ENCODE measurements at places on chromosomes 12 and 14.
A peak's percentile ranks its signal among the peaks of the same experiment; 100 is the strongest.

GRCh38 chr12:46659032-46659650 lies 166.7 kb downstream of the SLC38A4 start:
- DNase-seq, result no peak

DNA sequence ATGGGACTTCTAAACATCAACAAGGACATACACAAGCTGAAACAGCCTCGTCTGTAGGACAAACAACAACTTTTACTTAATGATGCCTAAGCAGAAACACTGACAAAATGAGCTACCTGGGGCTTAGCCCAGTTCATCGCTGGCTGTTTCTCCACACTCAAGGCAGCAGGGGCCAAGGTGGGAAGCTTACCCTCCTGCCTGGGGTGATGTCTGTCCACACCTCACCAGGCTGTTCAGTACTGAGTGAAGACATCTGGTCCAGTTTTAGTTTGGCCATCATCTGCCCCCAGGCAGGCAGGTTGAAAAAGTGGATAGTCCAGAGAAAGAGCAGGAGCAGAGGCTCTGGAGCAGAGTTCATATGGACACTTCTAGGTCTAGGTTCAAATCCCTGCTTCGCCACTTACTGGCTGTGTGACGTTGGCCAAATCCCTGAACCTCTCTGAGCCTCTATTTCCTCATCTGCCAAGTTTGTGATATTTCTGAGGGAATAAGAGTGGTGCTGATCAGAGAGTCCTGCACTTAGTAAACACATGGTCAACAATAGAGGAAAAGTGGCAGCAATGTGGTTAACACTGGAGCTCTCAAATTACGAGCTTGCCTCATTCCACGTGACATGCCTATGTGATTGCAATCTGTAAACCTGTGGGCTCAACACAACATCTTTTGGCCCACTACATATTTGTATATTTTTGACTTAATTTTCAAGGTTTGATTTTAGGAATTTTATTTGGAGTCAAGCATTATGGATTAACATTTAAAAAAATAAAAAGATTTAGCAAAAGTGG lies 720.1 kb upstream of the TMEM132C start:
- no peak for DNase-seq

- no peak for DNase-seq
These were observed 812.8 kb downstream of the C12orf50 start for GRCh38 chr12:87216436-87216835.

GRCh38 chr12:12007001-12007712 lies 63.6 kb upstream of the BCL2L14 start:
- peak; percentile 92 for DNase-seq

DNA sequence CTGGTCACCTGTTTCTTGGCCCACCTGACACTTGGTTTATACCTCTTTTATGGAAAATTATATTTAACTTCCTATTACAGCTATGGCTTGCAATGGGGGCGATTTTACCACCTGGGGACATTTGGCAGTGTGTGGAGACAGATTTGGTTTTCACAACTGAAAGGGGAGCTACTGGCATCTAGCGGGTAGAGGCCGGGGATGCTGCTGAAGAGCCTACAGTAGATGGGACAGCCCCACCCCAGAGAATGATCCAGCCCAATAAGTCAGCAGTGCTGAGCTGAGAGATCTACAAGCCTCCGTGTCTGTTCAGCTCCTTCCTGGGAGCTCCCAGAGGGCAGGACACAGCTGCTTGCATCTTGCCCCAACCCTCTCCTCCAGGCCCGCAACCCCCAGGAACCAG lies 302.8 kb downstream of the CACNA1C start:
- no peak for DNase-seq

DNA sequence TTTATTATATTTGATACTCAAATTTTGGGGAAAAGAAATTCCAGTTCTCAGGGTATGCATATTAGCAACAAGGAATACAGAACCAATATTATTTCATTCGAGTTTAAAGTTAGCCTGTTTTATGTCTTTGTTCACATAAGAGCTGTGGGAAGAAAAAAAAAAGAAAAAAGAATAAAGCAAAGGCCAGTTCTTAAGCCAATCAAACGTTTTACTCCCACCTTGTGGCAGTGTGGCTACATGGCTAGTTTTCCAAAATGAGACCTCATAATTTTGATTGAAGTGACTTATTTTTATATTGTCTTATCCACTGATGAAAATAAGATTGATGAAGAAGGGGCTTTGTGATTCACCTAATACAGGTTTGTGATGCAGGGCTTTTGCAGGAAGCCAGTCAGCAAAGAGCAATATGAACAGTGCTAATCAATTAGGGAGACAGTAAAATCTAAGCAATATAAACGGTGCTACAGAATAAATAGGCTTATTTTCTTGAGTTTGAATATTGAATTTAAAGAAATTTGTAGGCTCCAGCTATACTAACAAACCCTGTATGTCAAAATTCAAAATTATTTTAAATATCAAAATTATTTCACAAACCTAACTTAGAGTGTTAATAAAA lies 624.1 kb upstream of the FOXG1 start:
- no peak for DNase-seq

DNA sequence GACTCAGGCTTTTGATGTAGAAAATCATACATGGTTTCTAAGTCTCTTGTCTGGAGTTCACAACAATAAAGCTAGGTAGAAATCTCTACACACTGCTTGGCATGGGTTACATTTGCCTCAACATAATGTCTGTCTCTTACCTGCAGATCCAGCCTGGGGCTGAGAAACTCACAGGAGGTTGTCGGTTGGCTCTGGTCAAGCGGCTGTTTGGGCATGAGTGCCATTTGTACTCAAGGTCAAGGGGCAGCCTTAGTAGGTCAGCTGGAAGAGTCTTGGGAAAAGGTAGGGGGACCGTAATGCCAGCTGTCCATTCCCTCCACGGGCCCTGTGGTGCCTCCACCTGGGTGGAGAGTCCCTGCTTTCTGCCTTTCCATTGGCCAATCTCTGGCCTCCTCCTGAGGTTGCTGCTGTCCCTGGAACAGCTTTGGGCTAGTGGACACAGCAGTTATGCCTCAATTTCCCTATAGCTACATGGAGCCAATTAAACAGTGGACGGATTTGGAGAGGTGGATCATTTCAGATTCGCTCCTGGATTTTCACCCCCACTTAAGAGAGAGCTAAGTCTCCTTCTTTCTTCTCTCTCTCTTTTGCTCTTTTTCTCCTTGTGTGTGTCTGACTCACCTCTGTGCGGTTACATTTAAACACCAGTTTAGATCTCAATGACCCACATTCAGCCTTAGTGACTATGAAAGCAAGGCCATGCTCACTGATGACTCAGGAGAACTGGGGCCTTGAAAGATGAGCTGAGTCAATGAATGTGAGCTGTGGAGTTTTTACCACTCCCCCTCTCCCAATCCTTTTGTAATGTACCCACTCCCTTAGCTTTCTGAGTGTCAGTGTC lies 132.8 kb upstream of the HIF1A start:
- peak; percentile 71 for DNase-seq

GRCh38 chr12:52168019-52168717 lies 23.6 kb downstream of the KRT80 start:
- DNase-seq, result no peak

DNA sequence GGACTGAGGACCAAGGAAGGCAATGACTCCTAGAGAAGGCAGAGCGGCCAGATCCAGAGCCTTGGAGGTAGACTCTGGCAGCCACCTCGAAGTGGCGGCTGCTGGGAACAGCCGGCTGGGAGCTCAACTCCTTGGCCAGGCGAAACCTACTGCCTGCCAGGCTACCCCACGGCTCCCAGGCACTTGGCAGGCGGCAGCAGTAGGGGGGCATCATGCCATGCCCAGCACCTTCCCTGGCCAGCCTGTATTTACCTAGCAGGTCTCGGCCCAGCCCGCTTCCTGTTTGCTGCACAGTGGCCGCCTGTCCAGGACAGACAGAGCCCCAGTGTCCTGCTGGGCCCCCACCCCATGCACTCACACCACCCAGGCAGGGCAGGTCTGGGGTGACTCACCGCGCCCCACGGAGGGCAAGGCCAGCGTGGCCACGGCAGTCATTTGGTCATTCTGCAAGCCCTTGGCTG lies 10.2 kb downstream of the TRPV4 start:
- DNase-seq, result no peak

DNA sequence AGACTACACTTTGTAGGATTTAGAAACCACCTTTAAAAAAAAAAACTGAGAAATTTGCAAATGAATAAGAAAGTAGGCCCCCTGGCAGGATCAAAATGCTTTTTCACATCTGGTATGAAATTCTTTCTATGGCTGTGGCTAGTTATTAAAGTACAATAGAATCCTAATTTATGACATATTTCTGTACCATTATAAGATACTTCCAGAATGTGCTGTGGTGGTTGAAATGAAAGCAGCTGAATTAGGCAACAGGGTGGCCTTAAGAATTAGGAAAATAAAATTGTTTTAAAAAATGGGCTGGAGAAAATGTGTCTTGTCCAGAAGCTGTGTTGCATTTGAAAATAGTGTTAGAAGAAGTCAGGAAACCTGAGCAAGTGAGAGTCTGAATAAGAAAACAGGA lies 85.9 kb upstream of the PDE3A start:
- no peak for DNase-seq

GRCh38 chr12:47014474-47014873 lies 64.9 kb upstream of the PCED1B start:
- no peak for DNase-seq

- DNase-seq, result peak; percentile 77
These were observed 108.3 kb downstream of the CRADD start for GRCh38 chr12:93785249-93786010.

- no peak for DNase-seq
These were observed 144.4 kb downstream of the SEC23A start for GRCh38 chr14:38958589-38958988.

GRCh38 chr14:41872931-41873685 lies 266.4 kb downstream of the LRFN5 start:
- DNase-seq, result no peak

- DNase-seq, result no peak
These were observed 30.3 kb upstream of the GPR68 start for GRCh38 chr14:91274796-91275195.

- no peak for DNase-seq
These were observed 495.4 kb upstream of the SEL1L start for GRCh38 chr14:82029038-82029437.

DNA sequence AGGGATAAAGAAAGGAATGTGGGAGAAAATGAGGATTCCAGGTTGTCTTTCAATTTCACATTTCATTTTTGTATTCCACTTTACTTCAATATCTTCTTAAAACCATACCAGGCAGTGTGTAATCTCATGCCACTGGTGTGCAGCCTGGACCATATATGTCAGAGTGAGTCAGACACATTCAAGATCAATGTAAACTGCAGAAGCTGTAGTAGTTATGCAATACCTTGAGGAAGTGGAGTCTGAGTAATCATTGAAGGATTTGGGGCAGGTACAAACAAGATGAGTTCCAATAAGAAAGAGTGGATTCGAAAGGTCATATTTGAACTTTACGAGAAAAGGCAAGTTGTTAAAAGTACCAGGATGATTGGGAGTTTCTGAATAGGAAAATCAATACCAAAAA lies 14.1 kb downstream of the PLCZ1 start:
- no peak for DNase-seq

- DNase-seq, result no peak
These were observed 49.4 kb downstream of the DYNC1H1 start for GRCh38 chr14:102013669-102014200.

DNA sequence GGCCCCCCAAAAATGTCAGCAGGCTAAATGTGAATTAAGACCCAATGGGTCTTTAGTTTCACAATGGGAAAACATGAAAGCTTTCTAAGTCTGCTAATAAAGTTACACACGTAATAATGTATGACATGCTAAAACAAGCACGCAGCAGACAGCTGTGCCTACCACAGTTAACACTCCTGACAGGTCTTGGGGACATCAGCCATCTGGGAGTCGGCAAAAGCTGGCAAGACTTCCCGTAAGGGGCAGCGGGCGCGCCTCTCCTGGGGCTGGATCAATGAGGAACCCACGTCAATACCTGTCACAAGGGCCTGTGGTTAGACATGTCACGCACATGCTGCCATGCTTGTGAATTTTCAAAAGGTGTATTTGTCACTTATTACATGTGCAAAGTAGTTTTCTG lies 45.0 kb downstream of the ACTN1 start:
- no peak for DNase-seq

GRCh38 chr12:100395811-100396210 lies 38.9 kb downstream of the SLC17A8 start:
- no peak for DNase-seq

DNA sequence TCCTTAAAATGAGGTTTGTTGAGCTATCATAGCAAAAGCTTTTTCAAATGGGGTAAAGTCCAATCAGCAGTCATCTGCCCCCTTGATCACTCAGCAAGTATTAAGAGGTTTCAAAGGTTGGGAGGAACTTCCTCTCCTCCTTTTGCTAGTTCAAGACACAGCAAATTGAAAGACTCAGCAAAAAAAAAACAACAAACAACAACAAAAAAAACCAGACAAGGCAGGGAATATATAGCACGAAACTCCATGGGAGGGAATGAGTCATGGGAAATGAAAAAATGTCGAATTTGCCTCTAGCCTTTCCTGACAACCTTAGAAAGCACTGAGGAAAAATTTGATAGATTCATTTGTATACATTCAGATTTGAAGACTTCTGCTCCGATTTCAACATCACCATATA lies 1.6 kb upstream of the SLC7A8 start:
- no peak for DNase-seq

DNA sequence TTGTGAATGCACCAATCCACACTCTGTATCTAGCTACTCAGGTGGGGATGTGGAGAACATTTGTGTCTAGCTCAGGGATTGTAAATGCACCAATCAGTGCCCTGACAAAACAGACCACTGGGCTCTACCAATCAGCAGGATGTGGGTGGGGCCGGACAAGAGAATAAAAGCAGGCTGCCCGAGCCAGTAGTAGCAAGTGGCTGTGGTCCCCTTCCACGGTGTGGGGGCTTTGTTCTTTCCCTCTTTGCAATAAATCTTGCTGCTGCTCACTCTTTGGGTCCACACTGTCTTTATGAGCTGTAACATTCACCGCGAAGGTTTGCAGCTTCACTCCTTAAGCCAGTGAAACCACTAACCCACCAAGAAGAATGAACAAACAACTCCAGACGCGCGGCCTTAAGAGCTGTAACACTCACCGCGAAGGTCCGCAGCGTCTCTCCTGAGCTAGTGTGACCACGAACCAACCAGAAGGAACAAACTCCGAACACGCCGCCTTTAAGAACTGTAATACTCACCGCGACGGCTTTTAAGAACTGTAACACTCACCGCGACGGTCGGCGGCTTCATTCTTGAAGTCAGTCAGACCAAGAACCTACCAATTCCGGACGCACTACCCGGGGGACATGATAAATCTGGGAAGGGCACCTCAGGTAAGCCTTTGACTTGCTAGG lies 4.6 kb upstream of the LDHB start:
- no peak for DNase-seq

DNA sequence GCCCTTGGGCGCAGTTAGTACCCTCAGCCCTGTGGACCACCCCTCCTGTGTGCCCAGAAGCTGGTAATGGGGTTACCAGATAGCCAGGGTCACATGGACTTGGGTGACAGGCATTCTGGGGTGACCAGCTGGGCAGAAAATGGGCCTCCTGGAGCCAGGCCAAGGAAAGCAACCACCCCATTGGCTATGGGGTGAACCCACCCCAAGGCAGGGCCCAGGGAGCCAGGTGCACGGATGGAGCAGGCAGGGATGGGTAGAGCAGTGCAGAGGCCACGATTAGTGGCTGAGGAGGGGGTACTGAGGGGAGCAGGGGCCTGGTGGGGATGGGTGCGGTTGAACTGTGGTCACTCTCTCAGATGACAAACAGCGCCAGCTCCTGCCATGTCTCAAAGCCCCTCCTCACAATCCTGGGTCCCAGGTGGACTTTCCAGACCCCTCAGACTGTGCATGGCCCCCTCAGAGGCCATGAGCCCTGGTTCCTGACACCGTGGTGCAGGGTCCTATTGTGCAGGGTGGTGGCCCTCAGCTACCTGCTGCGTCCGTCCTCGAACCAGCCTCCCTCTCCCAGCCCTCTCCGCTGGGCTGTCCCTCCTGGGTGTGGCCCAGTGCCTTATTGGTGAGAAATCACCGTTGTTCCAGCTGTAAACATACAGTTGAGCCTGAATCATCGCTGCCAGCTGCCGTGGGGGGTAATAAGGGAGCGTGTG lies 23.4 kb upstream of the BEGAIN start:
- no peak for DNase-seq

All from activated T-cell treated with anti-CD3 and anti-CD28 coated beads, Interleukin-2, amount 50 U/mL, for 72 hours (primary cell).